T follicular helper cell (primary cell): ENCODE measurements at places on chromosomes 5 and 9.

DNA sequence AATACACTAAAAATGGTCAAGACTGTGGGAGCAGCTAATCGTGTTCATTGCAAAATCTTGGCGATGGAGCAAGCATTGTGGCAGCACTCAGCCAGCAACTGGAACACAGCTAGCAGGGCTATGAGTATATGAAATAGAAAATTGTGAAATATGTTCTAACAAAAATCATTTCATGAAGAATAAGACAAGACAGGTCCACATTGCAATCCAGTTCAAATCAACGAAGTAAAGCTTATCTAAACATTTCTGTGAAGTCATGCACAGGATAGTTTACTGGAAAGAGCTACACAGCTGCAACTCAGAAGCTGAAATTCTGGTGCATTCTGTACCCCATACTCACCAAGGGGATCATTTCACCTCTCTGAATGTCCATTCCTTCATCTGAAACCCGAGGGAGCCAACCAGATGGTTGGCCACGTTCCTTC lies 5.3 kb upstream of the NFIL3 start:
- DNase-seq, result no peak

- DNase-seq, result no peak
Measured at GRCh38 chr5:60446917-60447316, 253.0 kb downstream of the DEPDC1B start.

DNA sequence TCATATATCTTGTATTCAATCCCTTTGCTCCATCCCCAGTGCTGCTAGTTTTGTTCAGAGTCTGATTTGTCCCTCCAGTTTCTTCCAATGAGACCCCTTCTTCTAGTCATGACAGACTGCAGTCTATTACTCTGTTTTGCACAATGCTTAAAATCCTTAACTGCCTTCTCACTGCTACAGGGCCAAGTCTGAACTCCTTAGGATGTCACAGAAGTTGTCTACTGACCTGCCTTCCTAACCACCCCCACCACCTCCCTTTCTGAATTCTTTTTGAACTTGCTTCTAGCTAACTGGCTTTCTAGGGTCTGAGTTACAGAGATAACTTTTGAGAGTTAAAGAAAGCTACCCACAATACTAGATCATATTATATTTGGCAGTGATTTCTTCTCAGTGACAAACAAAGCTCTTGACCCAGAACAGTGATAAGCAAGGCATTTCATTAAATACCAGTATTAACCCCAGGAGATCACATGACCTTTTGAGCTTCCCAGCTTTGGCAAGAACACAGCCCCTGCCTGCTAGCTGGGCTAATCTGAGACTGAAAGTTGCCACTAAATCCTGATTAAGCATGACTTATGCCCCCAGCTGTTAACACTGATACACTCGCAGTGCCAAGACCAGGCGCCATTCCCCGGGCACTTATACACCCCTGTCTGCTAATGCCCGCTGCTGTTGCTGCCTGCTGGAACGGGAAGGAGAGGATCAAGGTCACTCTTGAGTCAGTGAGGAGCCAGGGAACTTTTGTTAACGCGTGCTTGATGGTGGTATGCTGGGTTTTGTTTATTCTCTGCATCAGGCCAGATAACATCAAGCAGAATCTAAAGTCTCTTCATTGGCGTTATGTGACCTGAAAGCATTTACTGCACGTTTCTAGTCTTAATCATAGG lies 36.4 kb upstream of the ADAMTSL1 start:
- no peak for DNase-seq

GRCh38 chr5:21919414-21920022 lies 933.6 kb downstream of the CDH12 start:
- no peak for DNase-seq

GRCh38 chr5:57037355-57037754 lies 85.4 kb upstream of the MIER3 start:
- no peak for DNase-seq

- DNase-seq, result no peak
Measured at GRCh38 chr5:2754581-2755075, 3.2 kb upstream of the IRX2 start.

DNA sequence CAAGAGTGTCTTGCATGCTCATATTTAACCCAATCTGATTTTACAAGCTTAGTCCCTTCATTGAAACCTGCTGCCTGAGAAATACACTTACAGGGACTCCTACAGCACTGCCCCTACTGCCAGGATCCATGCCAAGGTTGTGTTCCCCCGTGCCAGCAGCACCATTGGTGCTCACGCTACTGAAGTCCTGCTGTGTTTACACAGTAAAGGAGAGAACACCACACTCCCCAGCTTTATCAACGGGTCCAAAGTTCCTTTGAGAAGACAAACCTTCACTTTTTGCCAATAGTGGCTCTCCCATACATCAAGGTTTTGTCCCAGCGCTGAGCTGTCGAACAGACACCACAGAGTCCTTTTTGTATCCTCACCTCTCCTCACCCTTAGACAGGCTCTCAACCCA lies 155.1 kb upstream of the WWC1 start:
- no peak for DNase-seq

GRCh38 chr9:117160254-117160653 lies 254.6 kb downstream of the ASTN2 start:
- DNase-seq, result no peak
